Fibroblast of skin of abdomen (primary cell): ENCODE measurements at places on chromosomes 6 and 20.

- no peak for DNase-seq
Observed at GRCh38 chr6:3902871-3903648, 53.9 kb downstream of the FAM50B start.

- no peak for DNase-seq
Observed at GRCh38 chr6:143525356-143525755, 13.8 kb upstream of the FUCA2 start.

- no peak for DNase-seq
Observed at GRCh38 chr20:63121749-63122405, 94.1 kb downstream of the YTHDF1 start.

- peak; percentile 74 for DNase-seq
Observed at GRCh38 chr6:5132731-5133130, 47.6 kb downstream of the PPP1R3G start.

GRCh38 chr20:33787253-33787891 lies 23.8 kb upstream of the CHMP4B start:
- no peak for DNase-seq

DNA sequence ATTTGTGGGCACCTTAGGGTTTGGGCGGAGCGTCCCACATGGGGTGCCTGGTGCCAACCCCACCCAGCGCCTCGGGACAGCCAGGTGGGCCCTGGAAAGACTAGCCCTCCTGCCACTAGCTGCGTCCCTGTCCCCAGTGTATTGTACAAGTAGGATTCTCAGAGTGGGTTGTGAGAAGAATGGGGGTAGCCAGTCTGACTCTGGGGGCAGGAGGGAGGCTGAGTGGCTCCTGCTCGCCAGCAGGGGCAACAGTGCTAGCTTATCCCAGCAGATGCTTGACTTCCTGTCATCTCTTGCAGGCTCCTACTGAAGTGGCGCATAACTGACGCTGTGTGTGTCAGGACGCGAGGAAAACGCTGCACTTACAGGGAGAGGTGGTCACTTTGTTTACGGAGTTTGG lies 9.3 kb downstream of the PSMA7 start:
- no peak for DNase-seq

DNA sequence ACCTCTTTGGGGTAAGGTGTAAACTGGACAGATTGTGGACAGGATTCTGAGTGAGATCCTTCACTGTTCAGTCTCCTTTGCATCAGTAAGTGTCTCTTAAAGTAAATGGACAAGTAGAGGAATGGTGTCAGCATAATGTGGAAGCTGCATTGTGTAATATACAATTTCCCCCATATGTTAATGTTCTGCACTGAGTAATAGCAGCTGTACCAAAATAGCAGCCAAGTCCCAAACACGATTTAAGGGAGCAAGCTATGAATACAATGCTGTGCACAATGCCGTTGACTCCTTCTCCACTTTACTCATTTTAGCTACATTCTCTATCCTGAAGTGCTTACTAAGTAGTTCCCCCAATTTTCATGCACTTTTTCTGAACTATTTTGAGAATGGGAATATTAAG lies 21.1 kb upstream of the TRIM26 start:
- peak; percentile 31 for DNase-seq

- no peak for DNase-seq
Observed at GRCh38 chr6:153056308-153056707, 53.8 kb upstream of the MTRF1L start.

DNA sequence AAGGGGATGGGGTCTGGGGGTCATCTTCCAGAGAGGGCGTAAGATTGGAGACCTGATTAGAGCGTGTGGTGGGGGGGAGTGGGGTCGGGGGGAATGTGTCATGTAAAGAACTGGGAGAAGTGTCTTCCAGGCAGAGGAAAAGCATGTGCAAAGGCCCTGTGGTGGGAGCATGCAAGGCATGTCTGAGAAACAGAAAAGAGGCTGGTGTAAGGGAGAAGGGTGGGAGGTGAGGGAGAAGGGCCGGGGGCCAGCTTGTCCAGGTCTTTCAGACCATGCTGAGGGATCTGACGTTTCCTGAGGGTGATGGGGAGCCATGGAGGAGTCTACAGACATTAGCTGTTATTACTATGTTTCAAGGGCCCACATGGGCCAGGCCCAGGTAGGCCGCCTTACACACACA lies 30.4 kb upstream of the FKBP1A start:
- no peak for DNase-seq

DNA sequence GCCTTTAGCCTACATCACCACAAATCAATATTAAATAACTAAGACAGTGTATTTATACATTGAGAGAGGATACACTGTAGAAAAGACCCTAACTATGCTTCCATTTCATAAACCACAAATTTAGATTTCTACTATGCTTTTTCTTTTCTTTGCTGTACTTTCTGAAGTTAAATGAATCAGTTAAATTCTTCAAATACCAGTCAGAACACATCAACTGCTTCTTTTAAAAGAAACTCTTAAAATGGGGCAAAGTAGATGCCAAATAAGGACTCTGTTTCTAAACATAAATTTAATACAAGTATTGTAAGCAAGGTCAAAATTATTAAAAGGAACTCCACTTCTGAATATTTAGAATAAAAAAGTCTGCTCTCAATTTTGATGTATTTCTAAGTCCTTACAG lies 76.9 kb downstream of the GMDS start:
- DNase-seq: peak; percentile 36

GRCh38 chr6:13548500-13549210 lies 25.7 kb upstream of the SIRT5 start:
- DNase-seq: no peak

GRCh38 chr20:57025261-57025660 lies 241.2 kb downstream of the BMP7 start:
- DNase-seq: no peak

DNA sequence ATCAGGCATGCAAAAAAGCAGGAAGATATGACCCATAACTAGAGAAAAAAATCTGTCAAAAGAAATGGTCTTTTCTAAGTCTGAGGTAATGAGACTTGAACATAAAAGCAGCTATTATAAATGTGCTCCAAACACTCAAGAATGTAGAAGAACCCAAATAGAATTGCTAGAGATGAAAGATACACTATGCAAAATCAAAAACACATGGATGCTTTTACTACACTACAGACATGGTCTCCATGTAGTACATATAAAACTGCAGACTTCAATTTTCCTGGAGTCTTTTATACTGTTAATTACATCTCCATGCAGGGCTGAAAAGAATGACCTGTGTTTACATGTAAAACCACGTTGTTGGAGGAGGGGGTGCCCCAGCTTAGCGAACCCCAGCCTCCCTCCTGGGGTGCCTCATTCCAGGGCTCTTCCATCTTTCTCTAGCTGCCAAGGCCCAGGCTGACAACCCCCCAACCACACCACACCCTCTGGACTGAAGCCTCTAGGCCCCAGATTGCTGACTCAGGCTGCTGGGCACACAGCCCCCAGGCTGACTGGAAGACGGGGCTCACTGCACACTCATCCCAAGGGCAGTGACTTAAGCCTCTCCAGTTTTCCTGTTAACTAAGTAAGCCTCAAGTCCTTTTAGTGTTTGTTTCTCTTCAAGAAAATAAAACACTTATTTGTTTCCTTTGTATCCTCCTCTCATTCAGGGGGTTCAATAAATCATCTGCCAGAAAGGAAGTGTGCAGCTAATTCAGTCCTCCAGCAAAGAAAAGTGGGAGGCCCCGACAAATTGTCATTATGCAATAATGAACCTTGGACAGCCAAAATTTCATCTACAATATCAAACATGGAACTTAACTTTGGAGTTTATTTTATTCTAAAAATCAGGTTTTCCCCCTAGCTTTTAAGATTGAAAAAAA lies 26.0 kb upstream of the PLAGL1 start:
- peak; percentile 91 for DNase-seq

- DNase-seq: no peak
Observed at GRCh38 chr6:38169977-38170526, 350.5 kb downstream of the ZFAND3 start.

DNA sequence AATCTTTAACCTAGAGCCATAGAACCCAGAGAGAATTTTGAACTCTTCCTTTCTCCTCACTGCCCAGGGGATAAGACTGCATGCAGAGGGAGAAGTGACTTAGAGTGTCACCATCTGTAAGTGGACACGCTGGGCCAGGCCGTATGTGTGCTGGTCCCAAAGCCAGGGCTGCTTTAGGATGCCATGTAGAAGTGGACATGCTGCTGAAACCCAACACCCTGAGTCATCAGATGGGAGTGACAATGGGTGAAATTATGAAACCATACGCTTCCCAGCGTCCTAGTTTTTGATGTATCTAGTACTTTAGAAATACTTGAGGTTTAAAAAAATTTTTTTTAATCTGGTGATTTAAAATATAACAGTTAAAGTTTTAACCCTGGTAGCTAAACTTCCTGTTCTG lies 191.1 kb downstream of the FNDC1 start:
- DNase-seq: no peak

DNA sequence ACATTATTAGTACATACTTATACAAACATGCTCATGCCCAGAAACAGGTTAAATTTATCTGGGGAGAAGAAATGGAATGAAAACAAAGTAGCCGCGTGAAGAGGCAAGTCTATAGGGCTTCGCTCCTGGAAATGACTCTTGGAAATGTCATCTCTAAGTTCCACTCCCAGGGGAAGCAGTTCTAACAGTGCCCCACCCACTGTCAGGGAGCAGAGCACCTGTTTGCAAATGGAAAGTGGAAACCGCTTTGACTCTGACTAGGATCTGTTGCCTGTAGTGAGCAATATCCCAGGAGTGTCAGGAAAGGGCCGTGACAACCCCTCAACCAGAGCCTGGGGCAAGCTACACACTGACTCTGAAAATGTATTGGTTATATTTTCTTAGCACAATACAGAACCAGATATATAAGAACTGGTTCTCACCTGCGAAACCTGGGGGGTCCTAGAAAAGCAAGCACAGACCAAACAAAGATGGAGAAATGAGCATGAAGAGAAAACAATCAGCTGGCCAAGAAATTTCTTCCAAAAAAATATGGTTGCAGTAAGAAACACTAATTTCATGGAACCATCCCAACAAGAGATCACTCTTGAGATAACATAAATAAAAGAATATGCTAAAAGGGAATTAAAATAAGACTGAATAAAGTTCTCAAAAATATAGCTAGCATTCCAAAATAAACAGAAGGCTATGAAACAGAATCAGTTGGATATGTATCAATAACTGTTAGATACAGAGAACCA lies 47.5 kb upstream of the CRISP1 start:
- no peak for DNase-seq

GRCh38 chr6:45548657-45549515 lies 171.2 kb upstream of the SUPT3H start:
- DNase-seq: no peak

- DNase-seq: no peak
Observed at GRCh38 chr20:34639755-34640222, 37.1 kb downstream of the PIGU start.

DNA sequence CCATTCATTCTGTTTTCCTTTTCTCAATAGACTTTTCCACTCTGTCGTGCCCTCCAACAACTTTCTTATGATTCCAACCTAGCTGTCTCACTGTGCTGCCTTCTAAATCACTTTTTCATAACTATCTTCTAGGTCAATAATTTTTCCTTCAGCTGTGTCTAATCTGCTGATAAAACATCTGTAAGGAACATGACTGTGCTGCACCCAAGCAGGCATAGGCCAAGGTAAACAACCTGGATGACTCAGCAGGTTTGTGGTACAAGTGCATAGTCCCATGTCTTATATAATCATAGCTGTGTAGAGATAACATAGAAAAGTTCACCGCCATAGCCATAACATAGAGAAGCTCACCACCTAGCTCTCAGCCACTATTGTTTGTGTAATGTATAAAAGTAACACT lies 332.3 kb downstream of the PLCB1 start:
- no peak for DNase-seq

DNA sequence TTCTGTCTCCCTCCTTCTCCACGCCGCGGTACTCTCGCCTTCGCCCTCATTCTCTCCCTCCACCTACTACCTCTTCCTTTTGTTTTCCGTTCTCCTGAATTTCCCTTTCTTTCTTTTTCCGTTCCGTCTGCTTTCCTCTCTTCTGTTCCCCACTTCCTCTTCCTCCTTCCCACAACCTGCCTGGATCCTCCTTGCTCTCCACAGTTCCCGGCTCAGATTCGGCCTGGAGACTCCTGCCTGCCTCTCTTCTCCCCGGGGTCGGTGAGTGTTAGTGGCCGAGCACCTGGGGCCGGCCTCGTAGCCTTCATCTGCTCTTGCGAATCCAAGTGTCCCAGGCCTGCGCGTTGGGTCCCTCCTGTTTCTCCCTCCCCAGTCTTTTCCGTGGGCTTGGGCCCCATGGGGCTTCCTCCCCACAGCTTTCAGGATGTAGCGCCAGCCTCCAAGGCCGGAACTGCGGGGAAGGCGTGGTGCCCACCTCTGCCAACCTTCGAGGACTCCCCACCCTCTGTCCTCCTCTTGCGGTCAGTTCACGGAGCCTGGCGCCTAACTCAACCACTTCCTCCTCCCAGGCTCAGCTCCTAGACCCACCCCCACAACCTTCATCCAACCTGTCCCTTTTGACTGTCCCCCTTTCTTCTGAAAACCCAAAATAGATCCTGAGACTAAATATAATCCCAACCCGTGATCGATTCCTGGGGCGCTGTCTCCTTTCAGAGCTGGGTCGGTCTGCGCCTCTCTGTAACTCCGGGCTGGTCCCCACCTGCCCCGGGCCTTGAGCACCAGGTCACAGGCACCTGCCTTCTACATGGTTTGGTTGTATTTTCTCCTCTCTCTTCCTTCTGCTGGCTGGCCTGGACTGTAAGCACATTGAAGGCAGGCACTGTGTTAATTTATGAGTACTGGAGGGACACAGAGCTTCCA lies 6.8 kb downstream of the NRN1 start:
- no peak for DNase-seq

GRCh38 chr6:156449128-156449527 lies 328.1 kb upstream of the ARID1B start:
- no peak for DNase-seq

GRCh38 chr6:16427124-16427523 lies 188.7 kb downstream of the GMPR start:
- no peak for DNase-seq

DNA sequence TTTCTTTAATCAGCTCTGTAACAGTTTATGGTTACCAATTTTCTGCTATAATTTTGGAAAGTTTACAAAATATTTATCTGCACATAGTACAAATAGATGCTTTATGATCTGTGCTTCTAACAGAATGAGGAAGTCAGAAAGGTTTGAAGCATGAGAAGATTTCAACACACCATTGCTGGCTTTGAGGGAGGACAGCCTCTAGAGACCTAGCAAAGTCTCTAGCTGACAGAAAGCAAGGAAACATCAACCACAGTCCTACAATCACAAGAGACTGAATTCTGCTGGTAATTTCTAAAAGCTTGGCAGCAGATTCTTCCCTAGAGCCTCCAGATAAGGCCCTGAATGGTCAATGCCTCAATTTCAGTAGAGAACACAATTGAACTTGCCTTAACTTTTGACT lies 750.8 kb upstream of the SLC35B3 start:
- DNase-seq: no peak

DNA sequence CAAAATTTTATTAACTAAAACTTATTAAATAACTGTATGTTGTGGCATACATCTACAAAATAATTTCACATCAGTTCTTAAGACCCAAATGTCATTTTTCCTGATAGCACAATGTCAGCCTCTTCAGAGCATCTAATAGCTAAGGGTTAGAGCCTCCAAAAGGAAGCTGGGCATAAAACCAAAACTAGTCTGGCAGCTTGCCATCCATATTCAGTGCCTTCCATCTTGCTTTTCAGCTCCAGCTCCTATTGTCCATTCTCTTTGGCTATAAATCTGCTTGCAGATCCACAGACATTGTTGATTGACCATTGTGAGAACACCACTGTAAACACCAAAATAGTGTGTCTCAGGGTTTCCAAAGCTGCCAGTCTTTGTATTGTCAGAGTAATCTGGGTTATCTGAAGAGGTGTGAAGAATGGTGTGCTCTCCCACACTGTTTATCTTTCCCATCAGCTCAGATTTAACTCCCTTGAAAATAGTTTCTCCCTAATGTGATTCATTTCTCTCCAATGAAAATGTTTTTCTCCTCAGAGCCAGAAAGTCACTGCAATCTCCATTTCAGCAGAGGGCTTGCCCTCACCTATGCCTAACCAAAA lies 154.8 kb upstream of the KCNQ5 start:
- no peak for DNase-seq
